AG20443 (cell line): ENCODE measurements at places on chromosomes 13 and 19.
A peak's percentile ranks its signal among the peaks of the same experiment; 100 is the strongest.

DNA sequence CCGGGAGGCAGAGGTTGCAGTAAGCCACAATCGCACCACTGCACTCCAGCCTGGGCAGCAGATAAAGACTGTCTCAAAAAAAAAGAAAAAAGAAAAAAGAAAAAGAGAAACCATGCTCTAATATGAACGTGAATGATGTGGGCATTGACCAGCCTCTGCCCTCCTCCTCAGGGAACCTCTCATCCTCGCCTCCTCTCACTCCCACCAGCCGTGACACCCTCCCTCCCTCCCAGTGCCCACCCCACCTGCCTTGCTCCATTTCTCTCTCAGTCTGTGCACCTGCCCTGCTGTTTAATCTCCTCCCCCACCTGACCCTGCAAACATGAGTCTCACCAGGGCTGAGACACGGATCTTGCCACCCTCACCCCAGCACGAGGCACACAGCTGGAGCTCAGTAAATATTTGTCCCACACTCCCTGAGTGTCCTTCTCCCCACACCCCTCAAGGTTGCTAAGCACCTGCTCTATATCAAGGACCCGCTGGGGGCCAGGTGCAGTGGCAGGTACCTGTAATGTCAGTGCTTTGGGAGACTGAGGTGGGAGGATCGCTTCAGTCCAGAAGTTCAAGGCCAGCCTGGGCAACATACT, 7.5 kb upstream of the BCAT2 start:
- no peak for DNase-seq

DNA sequence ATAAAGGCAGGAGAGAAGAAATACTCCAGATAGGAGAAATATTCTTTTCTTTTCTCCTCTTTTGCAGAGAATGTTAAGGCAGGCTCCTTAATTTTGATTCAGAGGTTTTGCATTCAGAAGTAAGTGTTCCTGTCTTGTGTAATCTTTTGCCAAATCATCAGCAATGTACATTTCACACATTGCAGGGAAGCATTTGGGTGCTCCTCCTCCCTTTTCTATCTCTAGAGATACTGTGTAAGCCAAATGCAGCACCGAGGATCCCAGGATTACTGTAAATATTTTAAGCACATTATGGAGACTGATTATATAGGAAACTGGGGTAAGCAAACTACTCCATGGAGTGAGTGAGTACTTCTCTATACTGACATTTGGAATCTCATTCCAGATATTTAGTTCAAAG, 7.2 kb downstream of the ATP8A2 start:
- no peak for DNase-seq

DNA sequence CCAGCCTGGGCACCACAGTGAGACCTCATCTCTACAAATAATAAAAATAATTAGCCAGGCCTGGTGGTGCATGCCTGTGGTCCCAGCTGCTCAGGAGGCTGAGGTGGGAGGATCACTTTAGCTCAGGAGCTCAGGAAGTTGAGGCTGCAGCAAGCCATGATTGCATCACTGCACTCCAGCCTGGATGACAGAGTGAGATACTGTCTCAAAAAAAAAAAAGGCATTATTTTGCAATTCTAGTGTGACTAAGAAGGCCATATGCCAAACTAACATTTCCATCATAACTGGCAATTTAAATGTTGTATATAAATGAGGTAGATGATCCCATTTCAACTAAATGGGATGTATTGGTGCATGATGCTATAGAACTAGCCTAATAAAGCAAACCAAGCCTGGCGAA, 632.8 kb upstream of the KLF12 start:
- DNase-seq, result no peak

DNA sequence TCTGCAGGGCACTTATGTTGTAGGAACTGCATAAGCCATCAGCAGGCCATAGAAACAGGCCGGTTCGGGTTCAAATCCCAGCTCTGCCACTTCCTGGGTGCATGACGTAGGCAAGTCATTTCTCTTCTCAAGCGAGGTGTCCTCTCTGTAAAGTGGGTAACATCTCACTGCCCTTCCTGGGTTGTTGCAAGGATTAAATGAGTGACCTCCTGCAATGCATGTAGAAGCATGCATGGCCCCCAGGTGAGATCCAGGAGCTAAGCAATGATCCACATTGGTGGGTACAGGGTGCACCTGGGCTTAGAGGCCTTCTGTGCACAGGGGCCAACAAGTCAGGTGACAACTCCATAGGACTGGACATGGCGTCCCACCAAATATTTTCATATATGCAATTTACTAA, 13.8 kb downstream of the PHLDB3 start:
- no peak for DNase-seq

- no peak for DNase-seq
Observed at GRCh38 chr13:54852831-54853230, 1824.2 kb downstream of the OLFM4 start.

DNA sequence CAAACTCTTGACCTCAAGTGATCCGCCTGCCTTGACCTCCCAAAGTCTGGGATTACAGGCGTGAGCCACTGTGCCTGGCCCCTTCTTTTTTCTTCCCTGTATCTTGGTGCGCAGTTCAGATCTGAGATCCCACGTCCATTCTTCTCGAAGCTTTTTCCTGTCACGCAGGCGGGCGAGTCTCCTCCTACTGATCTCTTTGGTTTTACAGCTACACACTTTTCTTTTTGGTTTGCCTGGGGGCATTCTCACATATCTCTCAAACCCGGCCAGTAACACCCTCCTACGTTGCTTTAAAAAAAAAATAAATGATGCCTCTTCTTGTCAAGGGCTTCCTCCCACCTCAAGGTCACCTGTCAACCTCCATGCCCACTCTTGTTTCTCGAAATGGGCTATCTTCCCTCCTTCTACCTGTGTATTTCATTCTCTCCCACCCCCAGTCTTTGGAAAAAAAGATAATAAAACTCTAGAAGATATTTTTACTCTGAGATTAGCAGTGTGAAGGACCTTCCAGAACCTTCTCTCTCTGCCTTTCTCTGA, 12.1 kb downstream of the TMPRSS9 start:
- DNase-seq, result no peak

DNA sequence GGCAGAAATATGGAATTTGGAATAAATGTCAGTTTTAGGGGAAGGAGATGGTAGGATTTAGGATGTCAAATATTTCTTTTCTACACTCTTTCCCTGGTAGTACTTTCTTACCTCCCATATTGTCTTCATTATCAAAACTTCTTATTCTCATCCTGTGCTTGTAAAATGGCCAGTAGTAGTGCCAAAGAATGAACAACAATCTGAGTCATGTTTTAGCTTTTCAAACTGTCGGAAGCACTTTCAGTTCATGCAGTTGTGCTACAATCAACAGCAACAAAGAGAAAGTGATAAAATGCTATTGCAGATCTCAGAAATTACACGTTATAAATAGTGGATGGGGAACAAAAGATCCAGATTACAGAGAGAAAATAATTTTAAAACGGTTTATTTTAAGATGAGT, 193.7 kb upstream of the RXFP2 start:
- DNase-seq, result peak; percentile 55

- DNase-seq, result peak; percentile 67
Observed at GRCh38 chr19:4811328-4812131, 20.0 kb downstream of the TICAM1 start.

DNA sequence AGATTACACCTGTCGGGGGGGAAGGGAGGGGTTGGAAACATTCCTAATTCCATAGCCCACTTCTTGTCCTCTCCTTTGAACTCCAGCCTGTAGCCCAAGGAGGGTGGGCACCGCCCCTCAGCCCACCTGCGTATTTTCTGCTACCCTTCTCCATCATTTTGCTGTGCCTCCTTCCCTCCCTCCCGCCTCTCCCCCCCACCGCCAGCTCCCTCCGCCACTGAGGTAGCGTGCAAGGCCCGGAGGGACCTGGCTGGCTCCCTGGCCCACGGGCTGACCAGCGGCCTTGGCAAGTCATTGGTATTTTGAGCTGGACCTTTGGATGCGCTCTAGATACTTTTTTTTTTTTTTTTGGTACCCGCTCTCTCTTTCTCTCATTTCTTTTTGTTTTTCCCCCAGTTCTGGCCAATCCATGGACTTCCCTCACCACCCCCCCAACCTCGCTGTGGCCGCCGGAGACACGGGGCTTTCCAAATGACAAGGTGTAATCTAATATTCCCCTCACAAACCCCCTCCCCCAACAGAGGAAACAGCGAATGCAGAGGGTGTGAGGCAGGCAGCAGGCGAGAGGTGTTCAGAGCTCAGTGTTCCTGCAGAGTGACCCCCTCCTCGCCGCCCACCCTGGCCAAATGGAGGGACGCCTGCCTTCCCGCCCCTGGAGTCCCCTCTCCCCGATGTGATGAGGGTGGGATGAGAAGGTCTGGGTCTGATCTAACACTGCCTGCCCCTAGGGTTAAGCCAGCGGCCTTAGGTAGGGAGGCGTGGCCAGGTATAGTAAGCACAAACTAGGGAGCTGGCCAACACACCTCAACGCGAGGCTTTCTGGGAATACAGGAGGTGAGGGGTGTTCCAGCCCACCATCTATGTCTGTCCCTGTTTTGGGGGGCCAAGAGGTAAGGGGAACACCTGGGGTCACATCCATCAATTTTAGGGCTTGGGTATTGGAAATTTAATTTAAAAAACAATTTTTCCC, 89.2 kb downstream of the PTPRS start:
- no peak for DNase-seq

DNA sequence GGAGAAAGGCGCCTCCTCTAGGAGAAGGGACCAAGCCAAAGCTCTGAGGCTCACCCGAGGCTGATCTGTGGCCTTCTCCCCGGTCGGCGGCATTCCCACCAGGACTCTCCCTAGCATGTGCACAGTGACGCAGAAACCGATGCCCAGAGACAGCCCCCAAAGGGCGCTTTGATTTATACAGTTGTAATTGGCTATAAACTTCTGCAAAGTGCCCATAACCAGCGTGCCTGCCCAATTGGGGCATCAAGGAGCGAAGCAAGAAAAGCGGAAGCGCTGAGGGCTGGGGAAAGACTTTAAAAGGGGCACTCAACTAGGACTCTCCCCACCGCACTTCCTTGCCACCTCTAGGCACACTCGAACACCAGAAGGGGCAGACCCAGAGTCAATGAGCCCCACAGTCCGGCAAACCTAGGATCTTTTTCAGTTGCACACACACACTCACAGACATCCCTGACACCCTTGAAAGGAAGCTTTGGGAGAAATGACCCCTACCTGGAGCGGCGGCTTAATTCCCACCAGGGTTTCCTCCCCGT, 1.8 kb downstream of the CDX2 start:
- no peak for DNase-seq

DNA sequence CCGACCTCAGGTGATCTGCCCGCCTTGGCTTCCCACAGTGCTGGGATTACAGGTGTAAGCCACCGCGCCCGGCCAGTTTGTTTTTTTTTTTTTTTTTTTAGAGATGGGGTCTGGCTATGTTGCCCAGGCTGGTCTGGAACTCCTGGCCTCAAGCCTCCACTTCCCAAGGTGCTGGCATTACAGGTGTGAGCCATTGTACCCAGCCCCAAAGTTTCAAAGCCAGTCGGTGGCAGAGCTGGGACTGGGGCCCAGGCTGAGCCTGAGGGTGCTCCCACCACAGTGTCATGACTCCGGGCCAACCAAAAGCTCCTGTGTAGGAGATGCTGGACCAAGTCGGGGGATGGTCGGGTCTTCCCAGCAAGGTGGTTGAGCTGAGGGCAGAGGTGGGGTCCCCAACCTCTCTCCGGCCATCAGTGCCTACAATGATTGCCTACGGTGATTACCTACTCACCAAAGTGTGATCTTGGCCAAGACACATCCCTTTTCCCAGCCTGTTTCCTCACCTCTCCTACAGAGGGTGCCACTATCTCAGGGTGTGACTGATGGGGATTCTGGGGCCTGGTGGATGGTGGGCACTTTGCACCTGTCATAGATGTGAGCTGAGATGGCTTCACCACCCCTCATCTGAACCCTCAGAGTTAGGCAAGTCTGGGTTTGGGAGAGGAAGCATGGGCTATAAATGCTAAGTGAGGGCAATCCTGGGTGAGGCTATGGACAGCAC, 5.9 kb upstream of the SAMD1 start:
- no peak for DNase-seq

DNA sequence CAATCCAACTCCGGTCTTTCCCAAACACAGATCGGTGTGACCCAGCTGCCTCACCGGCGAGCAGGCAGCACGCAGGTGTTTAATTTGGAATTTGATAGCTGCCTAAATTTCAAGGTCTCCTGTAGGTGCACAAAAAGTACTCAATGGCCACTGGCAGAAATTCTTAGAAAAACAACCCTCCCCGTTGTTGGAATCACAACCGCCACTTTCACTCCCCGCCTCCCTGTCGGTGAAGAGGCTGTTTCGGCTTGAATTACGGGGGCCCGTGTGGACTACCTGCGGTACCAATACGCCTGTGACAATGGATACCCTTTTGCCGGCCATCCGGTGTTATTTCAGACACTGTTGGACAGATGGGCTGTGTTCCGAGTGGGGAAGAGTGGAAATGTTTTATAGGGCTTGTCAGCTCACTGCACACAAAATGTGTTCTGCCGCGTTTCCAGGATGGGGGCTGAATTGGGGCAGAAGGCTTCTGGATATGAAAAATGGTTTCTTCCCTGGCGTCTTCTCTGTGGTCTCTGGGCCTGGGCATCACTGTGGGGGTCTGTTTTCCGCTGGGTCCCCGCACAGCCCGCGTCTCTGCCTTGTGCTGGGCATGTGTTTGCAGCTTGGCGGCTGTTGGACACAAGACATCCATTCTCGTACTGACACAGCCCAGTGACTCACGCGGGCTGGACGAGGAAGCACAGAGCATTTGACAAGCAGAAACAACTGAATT, 45.4 kb downstream of the ZIC5 start:
- DNase-seq, result peak; percentile 76

DNA sequence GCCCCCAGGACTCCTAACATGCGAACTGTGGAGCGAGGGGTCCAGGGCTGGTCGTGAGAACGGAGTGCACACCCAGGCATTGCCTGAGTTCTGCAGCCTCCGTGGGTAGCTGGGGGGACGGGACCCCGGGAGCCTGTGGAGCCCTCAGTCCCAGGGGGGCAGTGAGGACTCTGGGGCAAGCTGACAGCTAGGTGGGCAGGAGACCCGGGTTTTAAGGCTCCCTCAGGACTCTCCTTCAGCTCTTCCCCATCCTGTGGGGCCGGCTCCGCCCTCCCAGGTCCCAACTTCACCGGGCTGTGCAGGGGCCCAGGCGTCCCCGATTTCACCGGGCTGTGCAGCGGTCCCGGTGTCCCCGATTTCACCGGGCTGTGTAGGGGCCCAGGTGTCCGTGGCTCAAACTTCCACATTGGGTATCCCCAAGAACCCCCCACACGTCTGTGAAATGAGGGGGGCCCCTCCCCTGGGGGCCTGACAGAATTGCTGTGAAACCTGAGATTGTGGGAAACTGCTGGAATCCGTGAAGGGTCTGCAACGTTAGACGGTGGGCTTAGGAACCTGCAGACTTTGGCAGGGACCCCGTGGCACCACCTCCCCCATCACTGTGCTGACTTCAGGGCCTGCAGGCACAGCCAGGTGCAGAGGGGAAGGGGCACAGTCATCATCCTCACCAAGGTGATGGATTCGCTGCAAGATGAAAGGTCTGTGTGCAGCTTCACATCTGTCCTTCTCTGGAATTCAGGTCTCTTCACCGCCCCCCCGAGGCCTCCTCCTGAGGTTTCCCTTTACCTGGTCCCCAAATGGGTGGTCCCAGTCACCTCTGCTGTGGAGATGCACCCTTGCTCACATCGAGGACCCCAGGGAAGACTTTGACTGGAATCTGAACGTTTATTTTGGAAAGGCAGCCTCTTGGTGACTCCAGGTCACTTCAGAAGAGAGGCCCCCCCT, 73.2 kb upstream of the MCF2L start:
- DNase-seq, result no peak
